ENCODE measurements at places on chromosomes 4 and X.
A peak's percentile ranks its signal among the peaks of the same experiment; 100 is the strongest.

DNA sequence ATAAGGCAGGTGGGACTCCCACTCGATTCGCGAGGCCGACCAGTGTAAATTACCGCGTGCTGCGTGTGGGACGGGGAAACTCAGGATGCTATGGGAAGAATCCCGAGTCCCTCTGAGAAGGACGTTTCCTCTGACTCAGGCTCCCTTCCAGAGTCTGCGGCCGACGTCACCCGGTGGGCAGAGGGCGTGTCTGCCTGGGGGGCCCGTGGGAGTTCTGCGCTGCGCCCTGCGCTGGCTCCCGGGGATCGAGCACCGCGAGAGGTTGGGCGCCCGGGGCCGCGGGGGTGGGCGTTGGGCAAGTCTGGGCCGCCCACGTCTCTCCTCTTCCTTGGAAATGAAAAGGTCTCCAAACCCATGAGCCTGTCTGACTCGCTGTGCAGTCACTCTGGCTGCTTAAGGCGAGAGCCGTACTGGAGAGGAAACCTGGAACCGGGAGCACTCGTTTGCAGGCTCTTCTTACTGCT is 568 bp downstream of the NIPAL1 start:
- no peak for DNase-seq

- DNase-seq: no peak
These were observed 233.5 kb upstream of the PSAPL1 start for GRCh38 chr4:7668271-7668670.

- DNase-seq: no peak
These were observed 175.0 kb upstream of the ARHGEF9 start for GRCh38 chrX:63959975-63960374.

DNA sequence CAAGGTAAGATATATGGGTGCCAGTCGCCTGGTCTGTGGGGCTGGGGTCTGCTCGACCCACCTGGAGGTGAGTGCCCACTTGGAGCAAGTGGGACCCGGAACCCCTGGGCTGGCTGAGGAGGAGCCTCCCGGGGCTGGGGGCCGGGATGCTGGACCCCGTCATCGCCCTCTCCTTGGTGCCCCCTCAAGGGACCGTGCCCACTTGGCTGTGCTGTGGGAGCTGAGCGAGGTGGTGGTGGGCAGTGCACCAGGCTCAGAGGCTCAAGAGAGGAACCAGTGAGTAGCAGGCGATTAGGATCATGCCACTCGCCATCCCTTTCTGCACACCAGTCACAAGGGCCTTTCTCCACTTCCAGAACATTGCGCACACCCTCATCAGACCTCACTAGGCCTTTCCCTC is 203.8 kb upstream of the PSAPL1 start:
- DNase-seq: no peak

GRCh38 chr4:89006307-89006706 is 50.7 kb downstream of the FAM13A start:
- DNase-seq: no peak

GRCh38 chr4:147085781-147086180 is 140.1 kb upstream of the TTC29 start:
- no peak for DNase-seq

DNA sequence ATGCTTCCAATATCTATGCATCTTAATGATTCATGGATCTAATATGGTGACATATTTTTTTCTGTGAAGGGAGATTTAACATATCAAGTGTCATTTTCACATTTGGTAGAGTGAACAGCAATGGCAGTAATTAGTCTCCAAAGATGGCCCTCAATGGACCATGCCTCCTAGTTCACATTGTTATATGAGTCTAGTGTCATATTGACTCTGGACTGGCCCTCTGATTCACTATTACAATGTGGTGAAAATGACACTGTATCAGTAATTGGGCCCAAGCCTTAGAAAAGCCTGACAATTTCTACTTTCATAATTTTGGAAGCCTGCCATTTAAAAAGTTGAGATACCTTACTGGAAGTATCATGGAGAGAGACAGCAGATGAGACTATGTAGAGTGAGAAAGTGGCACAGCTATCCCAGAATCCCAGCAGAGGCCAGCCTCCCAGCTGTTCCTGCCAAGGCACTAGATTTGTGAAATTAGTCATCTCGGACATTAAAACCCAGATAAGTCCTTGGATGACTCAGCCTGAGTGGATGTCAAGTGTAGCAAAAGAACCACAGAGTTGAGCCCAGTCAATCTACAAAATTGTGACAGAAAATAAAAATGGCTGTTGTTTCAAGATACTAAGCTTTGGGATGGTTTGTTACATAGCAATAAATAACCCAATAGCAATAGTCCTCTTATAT is 68.4 kb downstream of the ARHGEF38 start:
- no peak for DNase-seq

- no peak for DNase-seq
These were observed 259.8 kb downstream of the KCNIP4 start for GRCh38 chr4:21688596-21689265.

- DNase-seq: no peak
These were observed 189.6 kb downstream of the TMEM47 start for GRCh38 chrX:34467437-34467836.

- peak; percentile 10 for DNase-seq
These were observed 69.1 kb upstream of the UCP1 start for GRCh38 chr4:140637836-140638235.

GRCh38 chr4:188727746-188728145 is 588.5 kb downstream of the TRIML1 start:
- no peak for DNase-seq

- DNase-seq: no peak
These were observed 94.7 kb downstream of the TMEM131L start for GRCh38 chr4:153560908-153561307.

GRCh38 chrX:153877571-153878261 is 8.3 kb downstream of the L1CAM start:
- DNase-seq: no peak

DNA sequence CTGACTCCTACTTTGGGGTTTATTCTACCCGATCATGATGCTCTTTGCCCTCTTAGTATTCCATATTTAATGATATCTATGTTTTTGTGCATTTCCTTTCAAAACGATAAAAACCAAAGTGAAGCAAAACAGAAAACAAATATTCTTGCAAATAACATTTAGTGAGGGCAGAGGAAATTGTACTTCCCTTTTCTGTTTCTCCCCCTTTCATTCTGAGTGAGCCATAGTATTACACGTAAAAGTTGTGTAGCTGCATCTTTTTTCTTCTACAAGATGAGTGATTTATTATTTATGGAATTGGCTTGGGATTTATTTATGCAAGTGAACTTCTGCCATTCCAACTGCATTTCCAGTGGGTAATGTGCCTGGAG is 109.9 kb downstream of the AFF2 start:
- DNase-seq: no peak

DNA sequence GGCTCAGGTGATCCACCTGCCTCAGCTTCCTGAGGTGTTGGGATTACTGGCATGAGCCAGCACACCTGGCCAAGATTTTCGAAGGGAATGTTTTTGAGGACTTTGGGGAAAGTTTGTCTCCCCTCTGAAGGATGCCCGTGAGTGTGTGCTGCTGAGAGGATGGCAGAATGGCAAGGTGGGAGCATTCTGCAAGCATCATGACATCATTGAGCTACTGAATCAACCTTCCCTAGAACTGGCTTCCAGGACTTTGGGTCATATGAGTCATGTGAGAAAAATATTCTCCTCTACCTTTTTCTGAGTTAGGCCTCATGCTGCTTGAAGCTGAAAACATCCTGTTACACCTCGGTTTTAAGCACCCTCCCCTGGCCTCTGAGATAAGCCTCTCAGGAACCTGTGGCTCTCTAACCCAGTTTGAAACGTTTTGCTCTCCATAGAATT is 31.0 kb downstream of the TMEM131L start:
- DNase-seq: no peak

DNA sequence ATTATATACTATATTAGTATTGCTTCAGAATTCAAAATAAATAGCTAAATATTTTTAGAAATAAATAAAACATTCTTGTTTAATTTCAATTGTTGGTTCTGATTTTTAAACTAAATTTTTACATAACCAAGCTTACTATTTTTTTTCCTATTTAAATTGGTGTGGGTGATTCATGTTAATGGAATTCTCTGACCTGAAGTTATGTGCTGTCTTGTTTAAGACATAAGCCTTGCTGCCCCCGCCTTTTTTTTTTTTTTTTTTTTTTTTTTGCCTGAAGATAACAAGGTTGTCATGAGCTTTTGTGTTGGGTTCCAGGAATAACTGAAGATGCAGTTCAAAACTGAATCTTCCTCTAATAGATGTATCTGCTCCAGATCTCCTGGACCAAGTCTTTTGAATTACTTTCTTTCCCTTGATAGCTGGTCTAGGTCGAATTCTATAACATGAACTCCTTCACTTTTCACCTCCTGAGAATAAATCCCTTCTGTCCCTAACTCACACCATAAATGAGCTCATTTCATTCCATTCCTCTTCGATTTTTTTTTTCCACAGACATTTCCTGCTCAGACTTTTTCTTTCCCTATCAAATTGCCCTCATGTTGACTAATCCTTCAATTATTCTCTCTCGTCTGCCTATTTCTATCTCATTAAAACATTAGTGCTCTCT is 261.5 kb upstream of the FTHL17 start:
- no peak for DNase-seq

DNA sequence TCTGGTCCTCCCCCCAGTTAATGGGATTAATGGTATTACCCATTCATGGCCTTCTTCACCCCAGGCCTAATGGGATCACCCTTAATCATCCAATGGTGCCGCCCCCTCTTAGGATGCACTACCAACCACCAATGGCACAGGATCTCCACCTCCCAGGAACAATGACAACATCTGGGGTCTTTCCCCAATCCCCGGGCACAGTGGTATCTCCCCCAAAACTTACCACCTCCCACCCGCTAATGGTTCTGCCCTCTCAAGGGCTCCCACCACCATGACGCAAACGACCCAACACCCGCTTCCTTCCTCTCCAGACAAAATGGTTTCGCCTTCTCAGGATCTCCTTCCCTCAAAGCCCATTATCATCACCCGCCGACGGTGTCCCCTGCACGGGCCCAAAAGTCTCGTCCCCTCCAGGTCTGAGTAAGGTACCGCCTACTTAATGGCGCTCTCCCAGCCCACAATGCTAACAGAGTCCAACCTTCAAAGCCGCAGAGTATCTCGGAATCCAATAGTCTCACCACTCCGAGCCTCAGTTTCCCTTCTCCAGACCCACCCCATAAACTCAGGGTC is 458 bp downstream of the GRIPAP1 start:
- DNase-seq: peak; percentile 12

Data from stimulated activated CD8-positive, alpha-beta memory T cell treated with anti-CD3 and anti-CD28 coated beads, Interleukin-7, amount 100 ng/mL, for 1 hour (primary cell).